ENCODE measurements at places on chromosomes 11 and 22.

- no peak for DNase-seq
Measured at GRCh38 chr22:35674335-35674734, 26.1 kb downstream of the APOL6 start.

GRCh38 chr11:58813693-58814092, 30.8 kb downstream of the GLYATL2 start:
- no peak for DNase-seq

- peak; percentile 89 for DNase-seq
Measured at GRCh38 chr22:24466716-24467328, 28.3 kb upstream of the UPB1 start.

- peak; percentile 54 for DNase-seq
Measured at GRCh38 chr11:90468923-90469322, 246.1 kb upstream of the CHORDC1 start.

DNA sequence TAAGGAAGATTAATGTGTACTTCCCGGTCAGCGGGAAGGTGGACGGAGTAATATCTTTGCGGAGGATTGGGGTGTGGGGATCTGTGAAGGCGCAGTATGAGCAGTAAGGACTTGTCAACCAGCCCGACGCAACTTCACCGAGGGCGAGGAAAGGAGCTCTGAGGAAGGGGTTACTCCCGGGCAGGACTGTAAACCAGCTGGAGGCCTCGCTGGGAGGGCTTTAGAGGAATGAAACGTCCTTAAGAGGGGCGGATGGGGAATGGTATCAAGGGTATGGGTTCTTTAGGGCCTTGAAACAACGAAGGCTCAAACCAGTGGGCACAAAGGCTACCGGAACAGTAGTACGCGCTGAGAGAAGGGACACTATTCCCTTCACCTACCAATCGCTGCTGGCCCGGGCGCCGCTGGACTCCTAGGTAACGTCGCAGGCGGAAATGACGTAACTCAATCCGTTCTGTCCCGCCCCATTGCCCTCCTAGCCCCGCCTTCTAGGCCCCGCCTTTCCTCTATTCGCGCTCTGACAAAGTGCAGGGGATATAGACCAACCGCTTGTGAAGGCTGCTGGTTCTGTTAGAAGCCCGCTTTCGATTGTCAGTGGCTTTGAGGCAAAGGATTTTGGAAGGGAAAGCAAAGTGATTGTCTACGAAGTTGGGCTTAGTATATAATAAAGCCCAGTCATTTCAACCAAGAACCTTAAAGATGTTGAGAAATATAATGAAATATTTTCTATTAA, at the start of gene C11orf65:
Gene C11orf65, minus strand, starts transcription at position 439 of the 733 bp plus-strand sequence. CDS start 5,970 bp downstream, outside the sequence.
- DNase-seq: peak; percentile 98

GRCh38 chr11:19345848-19346681, 105.3 kb upstream of the E2F8 start:
- peak; percentile 22 for DNase-seq

DNA sequence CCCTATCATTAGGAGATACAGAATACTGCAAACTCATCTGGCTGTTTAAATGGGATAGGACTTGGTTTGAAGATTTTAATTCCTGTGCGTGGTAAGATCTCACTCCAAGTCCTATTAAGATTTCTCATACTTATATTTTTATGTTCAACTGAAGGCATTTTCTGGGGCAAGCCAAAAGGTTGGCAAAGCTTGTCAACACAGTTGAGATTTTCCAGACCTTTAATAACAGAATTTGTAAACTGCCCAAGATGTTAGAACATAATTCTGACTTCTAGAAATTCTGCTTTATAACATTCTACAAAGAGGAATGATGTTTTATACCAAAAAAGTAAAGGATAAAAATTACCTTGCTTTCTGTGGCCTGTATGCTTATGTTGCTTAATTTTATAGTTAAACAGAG, 30.8 kb upstream of the OR52M1 start:
- DNase-seq: no peak

DNA sequence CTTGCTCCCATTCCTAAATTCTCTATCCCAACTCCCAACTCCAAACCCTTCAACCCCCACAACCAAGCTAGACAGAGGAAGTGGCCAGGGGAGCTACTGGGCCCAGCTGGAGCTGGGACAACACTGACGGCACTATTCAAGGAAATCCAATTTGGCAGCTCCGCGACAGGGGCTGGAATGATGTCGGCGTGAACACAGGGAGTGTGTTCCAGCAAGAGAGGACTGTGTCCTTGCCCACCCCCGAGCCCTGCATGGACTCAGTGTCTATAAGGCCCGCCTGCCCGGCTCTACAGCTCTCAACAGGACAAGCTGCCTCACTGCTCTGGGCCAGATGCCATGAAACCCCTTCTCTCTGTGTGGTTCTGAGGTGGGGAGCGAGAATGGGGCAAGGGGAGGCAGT, 11.3 kb downstream of the PCSK7 start:
- no peak for DNase-seq

DNA sequence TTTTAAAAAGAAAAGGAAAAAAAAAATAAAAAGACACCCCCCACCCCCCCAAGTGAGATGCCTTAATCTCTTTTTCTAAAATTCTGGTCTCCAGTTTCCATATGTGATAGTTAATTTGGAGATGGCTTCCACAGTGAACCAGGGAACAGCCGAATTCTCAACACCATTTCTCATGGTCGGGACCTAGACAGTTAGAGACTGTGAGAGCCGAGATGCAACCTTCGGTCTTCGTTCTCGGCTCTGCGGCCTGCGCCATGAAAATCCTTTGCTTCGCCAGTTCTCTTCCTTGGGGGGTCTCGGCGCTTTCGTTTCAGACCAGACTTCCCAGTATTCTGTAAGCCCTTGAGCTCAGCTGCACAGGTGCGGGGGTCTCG, 723 bp downstream of the CACNG2 start:
- DNase-seq: no peak

- DNase-seq: no peak
Measured at GRCh38 chr11:31805037-31805628, 6.0 kb downstream of the PAX6 start.

- peak; percentile 48 for DNase-seq
Measured at GRCh38 chr11:85595285-85595884, 31.8 kb downstream of the DLG2 start.

- peak; percentile 97 for DNase-seq
Measured at GRCh38 chr11:71286701-71287643, 34.6 kb upstream of the SHANK2 start.

DNA sequence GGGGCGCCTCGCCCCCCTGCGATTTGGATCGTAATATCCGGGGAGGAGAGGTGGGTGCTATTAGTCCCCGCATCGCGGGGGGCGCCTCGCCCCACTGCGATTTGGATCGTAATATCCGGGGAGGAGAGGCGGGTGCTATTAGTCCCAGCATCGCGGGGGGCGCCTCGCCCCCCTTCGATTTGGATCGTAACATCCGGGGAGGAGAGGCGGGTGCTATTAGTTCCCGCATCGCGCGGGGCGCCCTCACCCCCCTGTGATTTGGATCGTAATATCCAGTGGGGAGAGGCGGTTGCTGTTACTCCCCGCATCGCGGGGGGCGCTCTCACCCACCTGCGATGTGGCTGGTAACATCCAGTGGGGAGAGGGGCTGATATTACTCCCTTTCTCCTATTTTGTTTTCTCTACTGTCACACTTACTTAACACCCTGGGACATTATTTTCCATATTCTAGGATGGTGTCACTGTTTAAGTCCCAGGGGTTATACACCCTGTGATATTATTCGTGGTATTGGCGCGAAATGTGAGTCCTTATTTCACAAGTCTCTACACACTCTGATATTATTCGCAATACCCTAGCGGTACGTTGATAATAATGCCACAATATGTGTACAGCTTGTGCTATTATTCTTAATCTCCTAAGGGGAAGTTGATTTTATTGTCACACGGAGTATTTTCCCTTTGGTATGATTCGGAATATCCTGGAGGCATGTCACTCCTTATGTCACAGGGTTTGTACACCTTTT, 57.8 kb upstream of the ALDH3B2 start:
- DNase-seq: peak; percentile 9

DNA sequence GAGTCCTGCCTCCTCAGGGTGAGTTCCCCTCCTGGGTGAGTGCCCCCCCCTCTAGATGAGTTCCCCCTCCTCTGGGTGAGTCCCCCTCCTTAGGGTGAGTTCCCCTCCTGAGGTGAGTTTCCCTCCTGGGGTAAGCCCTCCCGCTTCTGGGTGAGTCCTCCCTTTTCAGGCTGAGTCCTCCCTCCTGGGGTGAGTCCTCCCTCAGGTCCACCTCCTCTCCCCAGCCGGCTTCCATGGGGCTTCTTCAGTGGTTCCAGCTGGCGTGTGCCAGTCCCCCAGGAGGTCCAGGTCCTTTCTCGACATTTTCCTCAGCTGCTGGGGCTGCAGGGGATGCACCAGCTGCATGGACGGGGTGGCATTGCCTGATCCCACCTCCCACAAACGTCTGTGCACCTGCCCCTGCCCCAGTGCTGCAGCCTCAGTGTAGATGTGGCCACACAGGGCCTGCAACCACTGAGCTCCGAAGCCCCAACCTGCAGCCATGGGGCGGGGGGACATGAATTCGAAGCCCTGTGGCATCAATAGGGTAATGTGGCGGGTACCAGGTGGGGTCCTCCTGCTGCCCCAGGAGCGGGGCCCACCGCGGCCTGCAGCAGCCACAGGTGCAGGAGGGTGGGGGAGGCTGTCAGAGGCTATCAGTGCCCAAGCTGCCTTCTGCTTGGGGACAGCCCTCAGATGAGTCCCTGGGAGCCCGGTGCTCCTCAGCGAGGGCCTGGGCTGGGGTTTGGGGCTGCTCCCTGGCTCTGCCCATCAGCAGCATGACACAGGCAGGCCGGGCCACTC, 101.3 kb upstream of the FGF3 start:
- DNase-seq: no peak

GRCh38 chr11:75311858-75312288, 39.6 kb downstream of the ARRB1 start:
- DNase-seq: peak; percentile 71

- peak; percentile 53 for DNase-seq
Measured at GRCh38 chr22:20520093-20520511, 12.7 kb downstream of the MED15 start.

- no peak for DNase-seq
Measured at GRCh38 chr11:132692891-132693290, 839.4 kb downstream of the OPCML start.

GRCh38 chr11:86816251-86816726, 15.9 kb downstream of the PRSS23 start:
- peak; percentile 83 for DNase-seq

DNA sequence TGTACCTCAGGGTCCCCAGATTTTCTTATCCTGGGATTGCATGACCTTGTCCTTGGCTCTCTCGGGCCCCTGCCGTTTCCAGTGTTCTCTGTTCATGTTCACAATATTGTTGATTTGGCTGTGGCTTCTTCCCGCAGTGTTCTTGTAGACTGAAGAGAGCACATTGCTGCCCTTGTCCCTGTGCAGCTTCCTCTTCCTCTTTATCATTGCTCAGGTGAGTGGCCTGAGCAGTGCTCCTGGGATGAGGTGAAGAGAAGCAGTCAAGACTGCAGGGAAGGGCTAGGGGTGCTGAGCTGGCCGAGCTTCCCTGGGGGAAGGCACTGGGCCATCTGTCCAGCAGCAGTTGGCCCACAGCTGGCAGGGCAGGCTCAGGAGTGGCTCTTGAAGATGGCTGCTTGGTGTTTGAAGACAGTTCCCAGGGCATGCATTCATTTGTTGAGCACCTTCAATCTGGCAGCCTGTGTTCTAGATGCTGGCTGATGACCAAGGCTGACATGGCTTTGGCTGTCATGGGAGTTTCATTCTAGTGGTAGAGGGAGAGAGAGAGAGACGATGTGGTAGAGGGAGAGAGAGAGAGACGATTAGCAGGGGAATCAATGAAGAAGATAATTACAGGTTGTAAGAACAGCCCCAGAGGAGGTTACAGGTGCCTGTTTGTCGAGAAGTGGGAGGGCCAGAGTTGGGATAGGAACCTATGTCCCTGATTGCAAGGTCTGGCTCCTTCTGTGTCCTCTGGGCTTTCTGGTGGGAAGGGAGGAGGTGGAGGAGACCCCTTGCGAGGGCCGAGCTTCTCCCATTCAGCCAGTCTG, 17.4 kb downstream of the BMAL1 start:
- DNase-seq: no peak

GRCh38 chr11:67272327-67273259, 6.3 kb downstream of the GRK2 start:
- no peak for DNase-seq

DNA sequence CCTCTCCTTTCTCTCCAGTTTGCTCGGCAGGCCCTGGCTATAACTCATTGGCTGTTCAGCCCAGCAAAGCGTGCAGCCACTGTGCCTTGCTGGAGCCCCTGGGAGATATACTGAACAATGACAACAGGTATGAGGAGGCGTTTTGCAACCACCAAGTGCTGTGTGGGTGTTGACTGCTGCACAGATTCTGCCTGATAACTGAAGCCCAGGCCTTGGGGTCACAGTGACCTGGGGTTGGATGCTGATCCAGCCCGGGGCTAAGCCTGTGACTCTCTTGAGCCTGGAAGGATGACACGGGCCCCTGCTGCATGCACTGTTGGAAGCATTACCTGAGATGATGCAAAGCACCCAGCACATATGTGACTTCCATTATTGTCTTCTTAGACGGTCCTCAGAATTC, 13.7 kb upstream of the A4GALT start:
- no peak for DNase-seq

GRCh38 chr22:40175611-40176244, 2.0 kb upstream of the TNRC6B start:
- DNase-seq: peak; percentile 63

DNA sequence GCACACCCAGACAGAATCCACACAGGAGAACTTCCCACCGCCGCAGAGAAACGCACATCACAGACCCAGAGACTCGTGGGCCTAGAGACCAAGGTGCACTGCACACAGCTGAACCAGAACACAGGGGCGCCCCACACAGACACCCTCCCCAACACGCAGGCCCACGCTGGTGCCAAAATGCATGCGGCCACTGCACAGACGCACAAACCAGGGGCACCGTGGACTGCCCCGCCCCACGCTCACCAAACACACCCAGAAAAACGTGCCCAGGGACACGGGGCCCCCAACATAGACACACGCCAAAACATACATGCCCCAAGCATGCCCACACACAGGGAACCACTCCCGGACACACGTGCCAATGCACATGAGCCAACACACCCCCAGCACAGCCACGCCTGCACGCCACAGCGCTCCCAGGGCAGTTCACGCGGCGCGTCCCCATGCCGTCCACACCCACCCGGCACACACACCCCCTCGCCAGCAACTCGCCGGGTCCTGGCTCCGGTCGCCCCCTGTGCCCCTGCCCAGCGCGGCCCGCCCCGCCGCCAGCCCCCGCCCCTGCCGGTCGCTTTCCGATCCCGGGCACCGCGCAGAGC, 7.8 kb downstream of the ELFN2 start:
- no peak for DNase-seq
